ENCODE measurements at places on chromosomes 1 and 21. TPM values are rescaled to one million over a fixed set of nuclear protein-coding genes. Genes with fewer than 3 reads are reported as not detected.

The S100PBP gene
- 42.4 TPM for total RNA-seq

The SERINC2 gene
- total RNA-seq, result 0.41 TPM

The WNT9A gene
- total RNA-seq, result 1.2 TPM

The TSSK3 gene
- total RNA-seq, result 0.41 TPM

The RGS7 gene
- total RNA-seq, result 20.0 TPM

The KRTAP20-4 gene
- not detected for total RNA-seq

The FAAH gene
- total RNA-seq, result 19.6 TPM

- DNase-seq, result no peak
These were observed 25.2 kb upstream of the NKAIN1 start for GRCh38 chr1:31264790-31265386.

GRCh38 chr1:235156740-235157139 is 4.3 kb downstream of the RBM34 start:
- no peak for DNase-seq

GRCh38 chr1:119713039-119713748 is 1.5 kb downstream of the PHGDH start:
- DNase-seq, result no peak

DNA sequence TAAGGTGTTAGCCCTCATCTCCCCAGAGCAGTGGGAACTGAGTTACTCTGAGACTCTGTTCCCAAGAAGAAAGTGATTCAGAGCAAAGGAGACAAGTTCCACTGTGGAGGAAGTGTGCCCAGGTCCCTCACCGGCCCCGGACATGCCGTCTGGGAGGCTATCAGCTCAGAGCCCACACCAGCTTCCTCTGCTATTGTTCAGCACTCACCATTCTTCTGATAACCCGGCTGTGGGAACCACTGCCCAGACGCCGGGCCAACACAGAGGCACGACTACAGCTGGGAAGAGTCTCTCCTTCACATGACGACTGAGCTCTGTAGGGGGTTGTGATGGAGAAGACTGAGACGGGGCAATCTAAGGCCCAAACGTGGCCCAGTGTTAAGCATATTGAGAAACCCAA is 34.2 kb upstream of the GJA5 start:
- no peak for DNase-seq

- DNase-seq, result no peak
These were observed 2.1 kb upstream of the PRRX1 start for GRCh38 chr1:170661646-170662411.

DNA sequence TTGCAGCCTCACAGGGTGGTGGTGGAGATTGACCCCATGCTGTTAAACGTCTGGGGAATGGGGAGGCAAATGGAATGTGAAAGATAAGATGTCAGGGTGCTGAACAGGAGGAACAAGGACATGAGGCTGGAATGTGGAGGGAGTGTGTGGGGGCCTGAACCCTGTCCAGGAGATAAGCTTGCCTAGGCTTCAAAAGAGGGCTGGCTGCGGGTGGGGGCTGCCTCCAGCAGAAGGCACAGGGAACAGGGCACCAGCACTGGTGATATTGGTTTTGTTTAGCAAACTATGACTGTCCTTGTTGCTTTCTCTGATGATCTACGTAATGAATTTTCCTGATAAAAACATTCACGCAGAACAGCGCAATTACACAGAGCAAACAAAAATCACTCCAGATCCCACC is 52.4 kb upstream of the LRP8 start:
- DNase-seq, result no peak

DNA sequence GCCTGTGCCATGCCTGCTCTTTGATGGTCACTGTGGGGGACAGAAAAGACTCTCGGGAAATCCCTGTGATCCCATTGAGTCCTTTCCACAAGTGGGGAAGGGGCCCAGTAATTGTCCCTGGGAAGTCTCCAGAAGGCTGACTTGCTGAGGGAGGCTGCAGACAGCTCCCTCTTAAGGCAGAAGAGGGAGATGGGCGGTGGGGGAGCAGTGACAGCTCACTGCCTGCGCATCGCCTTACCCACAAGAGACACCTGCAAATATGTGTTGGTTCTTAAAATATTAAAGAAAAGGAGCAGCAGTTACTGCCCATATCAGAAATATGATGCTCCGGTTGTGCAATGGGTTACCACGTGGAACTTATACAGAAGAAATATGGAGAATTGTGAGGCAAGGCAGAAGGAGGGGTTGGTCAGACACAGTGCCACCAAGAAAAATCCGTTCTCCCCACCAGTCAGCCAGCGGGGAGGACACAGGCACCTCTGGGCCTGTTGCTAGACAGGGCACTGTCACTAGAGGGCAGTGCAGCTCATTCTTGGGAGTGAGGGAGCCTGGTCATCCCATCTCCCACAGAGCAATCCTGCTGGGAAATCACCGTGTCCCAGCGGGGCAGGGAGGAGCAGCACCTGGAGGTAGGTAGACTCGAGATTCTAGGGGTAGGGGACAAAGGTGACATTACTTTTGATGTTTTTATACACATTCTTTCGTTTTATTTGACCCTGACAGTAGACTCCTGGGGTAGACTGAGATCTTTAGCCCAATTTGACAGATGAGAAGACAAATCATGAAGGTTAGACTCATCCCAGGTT is 6.9 kb upstream of the CAMK1G start:
- DNase-seq, result peak; percentile 77

DNA sequence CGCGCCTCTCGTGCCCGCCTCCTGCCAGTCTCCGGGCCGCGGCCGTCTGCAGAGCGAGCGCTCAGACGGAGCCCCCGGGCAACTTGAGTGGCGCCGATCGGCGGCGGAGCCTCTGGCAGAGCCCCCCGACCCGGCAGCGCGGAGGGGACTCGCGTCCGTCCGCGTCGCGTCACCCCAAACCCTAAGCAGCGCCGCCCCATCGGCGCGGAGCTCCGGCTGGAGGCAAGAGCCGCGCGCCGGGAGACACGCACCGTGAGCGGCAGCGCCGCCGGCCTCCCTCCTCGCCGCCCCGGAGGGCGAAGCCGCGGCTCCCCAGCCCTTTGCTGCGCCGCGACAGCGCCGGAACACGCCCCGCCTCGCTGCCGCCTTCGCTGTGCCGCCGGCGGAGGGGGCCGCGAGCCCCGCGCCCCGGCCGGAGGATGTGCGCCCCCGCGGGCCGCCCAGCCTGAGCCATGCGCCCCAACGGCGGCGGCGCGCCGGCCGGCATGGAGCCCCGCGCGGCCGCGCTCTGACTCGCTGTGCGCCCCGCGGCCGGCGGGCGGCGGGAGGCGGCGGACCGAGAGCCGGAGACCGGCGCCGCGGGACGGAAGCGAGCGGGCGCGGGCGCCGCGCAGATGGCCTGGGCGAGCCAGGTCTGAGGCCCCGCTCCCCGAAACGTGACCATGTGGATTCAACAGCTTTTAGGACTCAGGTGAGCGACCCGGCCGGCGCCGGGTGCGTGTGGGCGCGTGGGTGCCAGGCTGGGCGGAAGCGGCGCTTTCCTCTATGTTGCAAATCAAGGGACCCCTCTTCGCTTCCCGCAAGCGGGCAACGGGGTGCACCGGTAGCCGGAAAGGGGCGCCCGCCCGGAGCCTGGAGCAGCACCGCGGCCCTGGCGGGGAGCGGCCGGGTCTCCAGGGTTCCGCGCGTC is 610 bp downstream of the AJAP1 start:
- DNase-seq, result peak; percentile 75

- peak; percentile 52 for DNase-seq
These were observed 2.1 kb downstream of the FBLIM1 start for GRCh38 chr1:15760520-15761211.

- no peak for DNase-seq
These were observed 127.5 kb upstream of the SAMSN1 start for GRCh38 chr21:14673649-14674048.

DNA sequence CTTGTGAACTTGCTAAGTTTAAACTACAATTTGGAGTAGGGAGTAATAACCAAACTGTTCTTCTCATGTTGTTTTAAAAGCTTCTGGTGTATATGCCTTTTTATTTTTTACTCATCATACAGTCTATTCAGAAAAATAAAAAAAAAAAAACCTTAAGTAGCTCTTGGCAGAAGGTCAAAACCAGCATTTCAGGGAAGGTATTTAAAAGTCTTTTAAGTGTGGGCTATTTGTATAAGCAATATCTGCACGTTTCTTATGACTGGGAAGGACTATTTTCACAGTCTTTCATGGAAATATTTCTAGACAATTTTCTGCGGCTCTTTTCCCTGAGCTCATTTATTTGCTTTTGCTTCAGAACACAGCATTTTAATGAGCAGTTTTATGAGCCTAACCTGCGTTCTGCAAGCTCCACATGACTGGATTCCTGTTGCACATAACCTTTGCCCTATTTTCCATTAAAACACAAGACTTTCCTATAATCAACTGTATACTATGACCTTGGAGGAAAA is 60.9 kb upstream of the C1orf105 start:
- DNase-seq, result no peak

- DNase-seq, result no peak
These were observed 12.3 kb downstream of the FAM3B start for GRCh38 chr21:41328660-41329607.

GRCh38 chr1:214316593-214316992 is 35.6 kb downstream of the SMYD2 start:
- no peak for DNase-seq

DNA sequence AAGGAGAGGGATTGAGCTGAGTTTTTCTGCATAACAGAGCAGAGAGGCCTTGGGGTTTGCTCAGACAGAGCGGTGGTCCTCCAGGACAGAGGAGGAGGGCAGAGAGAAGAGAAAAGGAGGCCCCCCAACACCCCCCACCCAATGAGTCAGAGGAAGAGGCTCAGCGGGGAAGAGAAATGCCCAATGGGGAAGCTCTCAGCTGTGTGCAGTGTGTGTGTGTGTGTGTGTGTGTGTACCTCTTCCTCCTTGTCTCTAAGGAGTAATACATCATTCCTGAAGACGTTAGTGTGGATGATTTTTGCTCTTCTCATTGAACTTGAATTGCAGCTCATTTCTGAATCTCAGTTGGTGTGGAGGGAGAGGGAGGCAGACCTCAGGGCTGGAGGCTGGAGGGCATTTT is 8.7 kb downstream of the TMPRSS3 start:
- no peak for DNase-seq

DNA sequence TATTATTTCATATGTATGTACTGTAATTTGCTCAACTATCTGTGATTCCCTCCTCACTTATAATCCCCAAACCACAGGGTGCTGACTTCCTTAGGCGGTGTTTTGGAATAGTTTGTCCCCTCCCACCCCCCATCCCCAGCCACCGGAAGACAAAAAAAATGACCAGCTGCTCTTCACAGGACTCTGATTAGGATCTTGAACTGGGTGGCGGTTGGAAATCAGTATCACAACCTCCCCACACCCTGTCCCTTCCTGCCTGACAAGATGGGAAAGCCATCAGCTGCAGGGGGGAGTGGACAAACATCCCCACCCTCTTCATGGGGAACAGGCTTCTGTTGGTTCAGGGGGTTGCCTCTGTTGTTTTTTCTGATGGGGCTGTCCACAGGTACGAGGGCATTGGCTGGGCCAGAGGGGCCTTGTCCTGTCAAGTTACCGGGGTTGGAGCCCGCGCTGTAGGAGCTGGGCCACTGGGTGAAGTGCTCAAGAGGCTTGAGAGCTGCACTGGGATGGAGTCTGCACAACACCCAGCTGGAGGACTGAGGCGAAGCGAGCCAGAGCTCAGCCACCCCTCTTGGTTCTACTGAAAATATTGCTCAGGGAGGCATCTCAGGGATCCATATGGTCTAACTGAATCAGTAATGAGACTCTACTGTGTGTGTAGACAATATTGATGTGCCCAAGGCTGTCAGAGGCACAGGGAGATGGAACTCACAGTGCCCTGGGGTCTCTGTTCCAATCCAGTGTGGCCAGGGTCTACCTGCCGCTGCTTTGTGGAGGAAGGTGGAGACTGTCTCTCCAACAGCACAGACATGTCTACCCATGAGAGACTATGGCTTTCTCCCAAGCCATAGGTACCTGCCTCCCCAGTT is 28.2 kb downstream of the NAV1 start:
- DNase-seq, result no peak

DNA sequence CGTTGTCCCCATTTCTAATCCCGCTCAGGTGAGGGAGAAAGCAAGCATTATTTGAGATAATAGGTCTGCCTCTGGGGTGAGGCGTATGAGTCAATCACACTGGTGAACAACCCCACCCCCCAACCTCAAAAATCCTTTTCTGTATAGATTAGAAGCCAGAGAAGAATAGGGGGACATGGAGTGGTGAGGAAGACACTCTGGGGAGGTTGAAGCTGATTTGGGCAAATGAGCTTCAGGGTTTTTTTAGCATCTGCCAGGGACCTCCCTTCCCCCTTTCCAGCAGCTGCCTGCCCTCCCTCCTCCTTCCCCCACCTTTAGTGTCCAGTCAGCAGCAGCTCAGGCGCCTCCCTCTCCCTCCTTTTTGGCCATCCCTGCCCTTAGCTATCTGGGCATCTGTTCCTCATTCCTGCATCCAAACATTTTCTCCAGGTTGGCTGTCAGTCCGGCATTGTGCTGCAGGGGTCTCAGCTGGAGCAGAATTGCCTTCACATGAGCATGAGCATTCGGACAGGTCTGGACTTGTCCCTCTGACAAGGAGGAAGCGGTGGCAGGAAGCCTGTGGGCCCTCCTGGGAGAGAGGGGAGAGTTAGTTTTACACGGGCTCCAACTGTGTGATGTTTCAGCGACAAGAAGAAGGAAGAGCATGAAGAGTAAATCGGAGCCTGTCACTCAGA is 30.8 kb upstream of the PTGFRN start:
- DNase-seq, result no peak

GRCh38 chr1:117077267-117077666 is 17.1 kb downstream of the TTF2 start:
- no peak for DNase-seq

- no peak for DNase-seq
These were observed 548 bp upstream of the SLC25A33 start for GRCh38 chr1:9538669-9539164.

- no peak for DNase-seq
These were observed 35.1 kb downstream of the KCNJ15 start for GRCh38 chr21:38291874-38292273.

- no peak for DNase-seq
These were observed 47.4 kb downstream of the PLA2G4A start for GRCh38 chr1:186875896-186876835.

- no peak for DNase-seq
These were observed 80.3 kb downstream of the SCMH1 start for GRCh38 chr1:41161846-41162245.

DNA sequence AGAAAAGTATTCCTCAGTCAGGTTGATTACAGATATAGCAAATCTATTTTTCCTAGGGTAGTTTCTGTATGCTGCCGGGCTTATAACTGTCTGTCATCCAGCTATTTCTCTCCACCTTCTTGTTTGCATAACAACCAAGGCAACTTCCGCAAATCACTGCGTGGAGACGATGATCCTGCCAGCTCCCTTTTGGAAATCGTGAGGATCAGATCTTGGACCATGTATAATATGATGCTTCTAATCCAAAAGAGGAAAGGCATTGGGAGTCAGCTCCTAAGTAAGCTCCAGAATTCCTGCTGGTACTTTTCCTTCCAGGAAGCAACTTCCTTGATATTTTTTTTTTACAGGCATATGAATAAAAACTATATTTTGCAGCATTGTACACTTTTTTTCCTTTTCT is 445 bp upstream of the RGS4 start:
- DNase-seq, result no peak

Measured in frontal cortex (tissue), 4 donors.